Right forelimb (tissue), 1 donor: ENCODE measurements at places on chromosomes 4 and X.

- peak; percentile 43 for DNase-seq
Measured at GRCh38 chrX:65635378-65635777, 32.1 kb upstream of the MSN start.

GRCh38 chr4:42104521-42104920, 47.9 kb downstream of the BEND4 start:
- DNase-seq = no peak

GRCh38 chrX:69096963-69097362, 68.3 kb downstream of the PJA1 start:
- DNase-seq = no peak

GRCh38 chr4:8643441-8643840, 50.9 kb downstream of the CPZ start:
- no peak for DNase-seq

- DNase-seq = no peak
Measured at GRCh38 chr4:115117651-115118050, 4.2 kb upstream of the NDST4 start.

DNA sequence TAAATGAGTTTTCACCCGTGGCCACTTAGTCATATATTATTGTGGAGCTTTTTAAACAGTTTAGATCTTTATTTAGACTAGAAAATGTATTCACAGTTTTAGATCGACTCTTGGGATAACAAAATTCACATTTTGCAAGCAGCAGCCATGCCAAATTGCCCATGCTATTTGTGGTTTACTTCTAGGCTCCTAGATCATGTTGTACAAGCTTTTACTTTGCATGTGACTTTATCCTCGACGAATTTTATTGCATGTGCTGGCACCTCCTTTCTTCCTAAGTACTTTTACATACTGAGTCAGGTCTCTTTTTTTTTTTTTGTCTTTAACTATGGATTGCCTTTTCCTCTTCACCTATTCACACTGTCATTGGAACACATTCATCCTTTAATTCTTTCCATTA, 23.2 kb downstream of the BBS12 start:
- DNase-seq = no peak

GRCh38 chrX:132559101-132559500, 70.3 kb upstream of the MBNL3 start:
- no peak for DNase-seq

- no peak for DNase-seq
Measured at GRCh38 chr4:120517966-120518365, 404.6 kb downstream of the PRDM5 start.

- DNase-seq = no peak
Measured at GRCh38 chrX:39854772-39855747, 242.7 kb downstream of the BCOR start.

GRCh38 chr4:13981499-13981898, 354.0 kb upstream of the BOD1L1 start:
- no peak for DNase-seq

DNA sequence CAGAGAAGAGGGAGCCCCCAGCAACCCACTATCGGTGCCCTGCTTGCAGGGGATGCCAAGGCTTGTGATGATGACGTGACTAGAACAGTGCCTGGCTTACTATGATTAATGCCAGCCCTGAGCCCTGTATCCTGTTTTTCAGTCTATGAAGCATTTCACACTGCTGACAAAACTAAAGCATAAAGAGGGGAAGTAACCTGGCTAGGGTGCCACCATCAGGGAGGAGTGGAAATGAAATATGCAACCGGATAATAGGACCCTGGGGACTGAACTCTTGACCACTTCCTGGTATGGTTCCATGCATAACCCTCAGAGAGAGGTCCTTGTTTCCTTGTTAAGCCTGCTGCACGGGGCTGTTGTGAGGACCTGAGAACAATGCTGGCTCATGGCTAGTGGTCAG, 50.3 kb downstream of the MED28 start:
- no peak for DNase-seq

GRCh38 chr4:172806841-172807240, 361.8 kb upstream of the GALNT7 start:
- DNase-seq = no peak

DNA sequence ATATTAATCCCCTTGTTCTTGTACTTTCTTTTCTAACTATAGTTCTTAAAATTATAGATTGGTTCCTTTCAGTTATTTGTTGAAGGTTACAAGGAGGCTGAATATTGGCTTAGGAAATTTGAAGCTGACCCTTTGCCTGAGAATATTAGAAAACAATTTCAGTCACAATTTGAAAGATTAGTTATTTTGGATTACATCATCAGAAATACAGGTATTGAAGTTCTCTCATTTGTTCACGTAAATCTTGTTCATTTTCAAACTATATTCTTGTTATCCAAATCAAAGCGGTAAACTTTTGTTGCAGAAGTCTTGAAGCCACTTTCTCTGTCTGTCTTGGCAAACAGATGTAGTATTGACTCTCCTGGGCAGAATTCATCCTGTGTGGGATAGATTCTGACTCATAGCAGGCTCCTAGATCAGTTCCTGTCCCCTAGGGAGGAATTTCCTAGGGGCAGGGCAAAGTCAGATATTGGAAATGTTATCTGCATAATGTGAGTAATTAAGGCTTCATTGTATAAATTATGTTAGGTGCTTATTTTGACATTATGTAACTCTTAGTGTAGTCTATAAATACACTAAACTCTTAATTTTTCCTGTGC, 25.2 kb downstream of the PI4K2B start:
- DNase-seq = no peak

- DNase-seq = no peak
Measured at GRCh38 chr4:181046809-181047208, 1196.4 kb upstream of the TENM3 start.

DNA sequence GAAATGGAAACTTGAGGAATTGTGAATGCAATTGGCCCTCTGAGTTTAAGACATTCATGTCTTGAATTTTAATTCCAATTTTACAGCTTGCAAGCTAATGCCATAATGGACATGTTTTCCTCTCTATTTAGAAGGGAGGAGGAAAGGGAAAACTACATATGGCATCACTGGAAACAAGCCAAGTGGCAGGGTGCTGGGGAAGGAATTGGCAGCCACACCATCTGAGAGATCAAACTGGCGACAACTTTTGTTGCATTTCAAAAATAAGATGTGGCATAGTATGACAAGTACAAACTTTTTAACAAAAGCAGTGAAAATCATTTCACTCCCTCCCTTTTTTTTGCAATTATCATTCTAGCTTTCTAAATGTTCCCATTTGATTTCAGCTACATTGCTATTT, 615.6 kb downstream of the CENPC start:
- no peak for DNase-seq

GRCh38 chr4:21517126-21517859, 431.3 kb downstream of the KCNIP4 start:
- DNase-seq = no peak

GRCh38 chr4:76023389-76023788, at the start of gene CXCL10:
TSS of gene CXCL10 (minus strand) at chr4:76023497. CDS start at chr4:76023431, 66 bp downstream.
- DNase-seq = no peak

- DNase-seq = no peak
Measured at GRCh38 chr4:1233641-1234308, 15.2 kb downstream of the CTBP1 start.

GRCh38 chr4:79864500-79865200, 208.4 kb downstream of the ANTXR2 start:
- no peak for DNase-seq

DNA sequence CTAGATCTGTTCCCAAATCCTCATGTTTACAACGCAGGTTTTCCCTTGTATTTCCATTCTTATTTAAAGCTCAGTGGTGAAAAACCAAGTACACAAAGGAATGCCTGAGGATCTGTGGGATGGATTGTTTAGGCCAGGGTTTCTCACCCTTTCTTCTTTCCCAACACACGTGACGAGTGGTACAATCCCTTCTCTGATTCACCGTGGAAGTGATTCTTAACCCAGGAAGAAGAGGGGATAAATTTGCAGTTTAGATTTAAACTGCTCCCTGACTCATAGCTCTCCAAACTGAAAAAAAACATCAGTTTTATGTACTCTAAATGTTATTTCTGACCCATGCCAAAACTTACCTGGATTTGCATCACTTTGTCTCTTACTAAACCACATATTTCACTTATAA, 17.0 kb downstream of the PAQR3 start:
- DNase-seq = no peak

GRCh38 chr4:184850018-184850417, 24.2 kb upstream of the ACSL1 start:
- DNase-seq = no peak

DNA sequence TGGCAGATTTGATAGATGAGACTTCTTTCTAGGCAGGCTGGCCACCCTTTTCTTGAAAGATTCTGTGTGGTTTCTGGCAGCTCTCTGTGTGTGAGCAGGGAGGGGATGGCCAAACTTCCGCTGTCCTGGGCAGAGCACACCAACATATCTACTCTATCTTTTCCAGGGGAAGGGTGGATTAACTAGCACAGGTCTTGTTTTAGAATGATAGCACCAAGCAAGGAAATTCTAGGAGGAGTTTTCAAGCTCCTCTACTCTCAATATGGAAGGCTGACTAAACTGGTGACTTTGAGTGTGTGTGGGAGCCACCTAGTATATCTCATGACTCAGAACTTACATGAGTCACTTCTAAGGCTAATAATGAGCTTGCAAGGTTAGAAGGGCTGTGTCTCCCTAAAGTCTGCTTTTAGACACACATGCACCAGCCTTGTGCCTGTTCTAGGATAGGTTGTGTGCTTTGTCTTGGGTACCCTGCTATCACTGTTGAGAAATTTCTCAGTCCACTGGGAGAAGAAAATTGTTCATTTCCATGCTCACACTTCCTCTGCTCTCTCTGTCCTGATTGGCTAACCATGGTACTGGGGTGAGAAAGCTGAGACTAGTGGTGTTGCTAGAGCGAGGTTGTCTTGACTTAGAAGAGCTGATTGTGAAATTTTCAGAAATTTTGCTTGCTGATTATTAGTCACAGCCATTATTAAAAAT, 72.9 kb downstream of the YIPF6 start:
- DNase-seq = no peak
